SJCRH30 (cell line): ENCODE measurements at places on chromosomes 3 and 15.

DNA sequence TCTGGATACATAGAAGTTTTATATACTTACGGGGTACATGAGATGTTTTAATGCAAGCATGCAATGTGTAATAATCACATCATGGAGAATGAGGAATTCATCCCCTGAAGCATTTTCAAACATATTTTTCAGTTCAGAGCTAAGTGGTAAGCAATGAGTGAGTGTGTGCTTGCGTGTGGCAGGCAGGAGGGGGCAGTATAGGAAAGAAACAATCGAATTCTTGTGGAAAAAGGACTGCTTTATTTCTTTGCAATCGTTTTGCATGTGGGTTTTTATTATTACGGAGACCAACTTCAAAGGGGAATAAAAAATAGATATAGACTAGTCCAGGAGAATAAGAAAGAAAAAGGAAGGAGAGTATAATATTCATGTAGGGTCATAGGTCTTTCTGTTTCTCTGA is 271.6 kb downstream of the CHL1 start:
- H3K36me3 ChIP-seq, result no peaks in the 10 kb centered on the region
- peak; percentile 4 for DNase-seq
- H3K4me1 ChIP-seq, result no peaks in the 10 kb centered on the region
- no peak overlapping the region for H3K27ac ChIP-seq
- H3K4me3 ChIP-seq, result no peak overlapping the region

DNA sequence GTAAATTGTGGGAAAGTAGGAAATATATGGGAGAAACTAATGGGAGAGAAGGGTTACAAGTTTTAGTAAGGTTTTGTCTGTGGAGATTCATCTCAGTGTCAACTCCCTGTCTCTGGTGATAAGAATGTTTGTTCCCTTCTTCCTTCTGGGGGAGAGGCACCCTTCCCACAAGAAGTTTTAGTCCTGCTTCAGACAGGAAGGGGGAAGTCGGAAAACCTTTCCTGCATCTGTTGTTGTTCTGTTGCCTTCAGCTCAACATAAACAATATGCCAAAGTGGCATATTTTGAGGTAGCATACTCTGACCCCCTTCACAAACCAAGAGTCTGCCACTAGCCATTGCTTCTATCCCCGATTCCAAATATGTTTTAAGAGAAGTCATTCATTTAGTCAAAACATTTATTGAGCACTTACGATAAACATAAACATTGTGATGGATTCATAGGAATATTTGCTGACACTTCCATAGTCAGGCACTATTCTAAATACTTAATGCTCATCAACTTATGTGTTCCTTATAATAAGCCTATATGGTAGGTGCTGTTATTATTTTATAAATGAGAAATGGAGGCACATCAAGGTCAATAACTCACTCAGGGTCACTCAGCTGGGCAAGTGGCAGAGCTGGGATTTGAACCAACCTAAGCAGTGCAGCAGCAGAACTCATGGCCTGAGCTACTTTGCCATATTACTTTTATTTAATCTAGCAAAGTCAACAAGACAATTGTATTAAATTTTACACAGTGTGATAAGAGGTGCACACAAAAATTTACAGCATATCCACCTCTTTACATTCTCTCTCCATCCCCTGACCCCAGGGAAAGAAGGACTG is 34.2 kb upstream of the TIMP4 start:
- H3K36me3 ChIP-seq, result no peaks in the 10 kb centered on the region
- H3K4me1 ChIP-seq, result peaks cover 5% of the 10 kb centered on the region
- no peak overlapping the region for H3K27ac ChIP-seq
- H3K4me3 ChIP-seq, result no peak overlapping the region

- H3K4me3 ChIP-seq, result no peak overlapping the region
- no peak for DNase-seq
- no peaks in the 10 kb centered on the region for H3K36me3 ChIP-seq
- H3K4me1 ChIP-seq, result no peaks in the 10 kb centered on the region
- H3K27me3 ChIP-seq, result no peaks in the 10 kb centered on the region
These were observed 703.0 kb downstream of the PLOD2 start for GRCh38 chr3:145457825-145458552.

DNA sequence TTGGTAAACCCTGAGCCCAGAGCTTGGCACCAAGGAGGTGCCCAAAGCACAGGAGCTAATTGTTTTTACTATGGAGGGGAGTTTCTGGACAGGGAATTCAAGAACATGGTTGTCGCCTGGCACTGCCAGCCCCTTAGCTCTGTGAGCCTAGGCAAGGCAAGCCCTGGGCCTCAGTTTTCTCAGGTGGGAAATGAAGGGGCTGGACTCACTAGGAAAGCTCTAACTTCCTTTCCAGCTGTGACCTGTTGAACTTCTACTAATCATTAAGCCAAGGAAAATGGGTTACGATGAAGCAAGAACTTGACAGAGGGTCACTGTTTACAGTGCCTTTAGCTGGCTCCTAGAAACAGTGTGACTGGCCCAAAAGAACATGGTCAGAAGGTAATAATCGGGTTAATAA is 277.2 kb downstream of the SHQ1 start:
- H3K27me3 ChIP-seq, result no peaks in the 10 kb centered on the region
- H3K27ac ChIP-seq, result no peak overlapping the region
- no peak overlapping the region for H3K4me3 ChIP-seq
- peaks cover 15% of the 10 kb centered on the region for H3K4me1 ChIP-seq
- no peaks in the 10 kb centered on the region for H3K36me3 ChIP-seq
- no peak for DNase-seq

DNA sequence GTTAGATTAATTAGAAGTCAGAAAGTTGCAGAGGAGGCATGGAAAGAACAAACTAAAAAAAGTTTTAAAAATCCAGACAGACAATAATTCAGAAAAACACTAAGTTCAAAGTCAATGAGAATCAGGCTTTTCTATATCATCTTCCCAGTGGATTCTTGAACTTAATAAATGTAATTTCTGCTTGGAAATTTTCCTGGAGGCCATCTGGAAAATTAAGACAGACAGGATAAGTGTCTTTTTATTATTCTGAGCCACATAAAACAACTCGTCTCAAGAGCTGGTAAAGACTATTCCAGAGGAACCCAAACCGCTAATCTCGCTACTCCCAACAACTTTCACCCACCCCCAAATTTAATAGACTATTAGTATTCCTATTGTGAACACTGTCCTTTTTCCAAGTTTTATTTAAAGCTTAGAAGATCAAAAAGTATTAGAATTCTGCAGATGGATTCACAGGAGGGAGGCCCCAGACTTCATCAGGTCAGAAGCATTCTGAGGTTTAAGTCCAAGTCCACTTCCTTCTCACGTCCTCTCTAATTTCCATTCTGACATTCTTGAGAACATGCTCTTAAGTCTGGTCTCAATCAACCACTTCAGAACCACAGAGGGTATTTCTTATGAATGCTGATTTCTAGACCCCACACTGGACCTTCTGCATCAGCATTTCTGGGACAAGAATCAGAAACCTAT is 61.3 kb downstream of the ERC2 start:
- DNase-seq, result no peak
- H3K27ac ChIP-seq, result no peak overlapping the region
- no peaks in the 10 kb centered on the region for H3K27me3 ChIP-seq
- no peak overlapping the region for H3K4me3 ChIP-seq
- H3K4me1 ChIP-seq, result no peaks in the 10 kb centered on the region

DNA sequence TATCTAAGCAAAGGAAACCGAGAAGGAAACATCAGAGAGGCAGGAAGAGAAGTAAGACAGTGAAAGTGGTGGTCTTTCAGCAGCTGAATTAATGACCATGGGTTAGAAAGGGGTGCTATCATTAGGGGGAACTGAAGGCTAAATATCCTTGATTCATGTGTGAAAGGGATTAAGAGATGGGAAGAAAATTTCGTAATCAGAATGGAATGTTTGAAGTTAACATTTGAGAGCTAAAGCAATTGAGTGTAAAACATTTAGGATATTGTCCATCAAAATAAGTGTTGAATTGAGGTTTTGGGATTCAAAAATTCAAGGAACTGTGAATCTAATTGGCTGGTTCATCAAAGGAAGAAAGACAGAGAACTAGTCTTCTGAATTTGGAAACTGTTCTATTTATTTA is 4.1 kb upstream of the ECT2 start:
- H3K27ac ChIP-seq, result no peak overlapping the region
- H3K27me3 ChIP-seq, result no peaks in the 10 kb centered on the region
- no peak for DNase-seq
- H3K4me3 ChIP-seq, result no peak overlapping the region
- no peaks in the 10 kb centered on the region for H3K36me3 ChIP-seq

- no peak overlapping the region for H3K4me3 ChIP-seq
- H3K36me3 ChIP-seq, result peaks cover 13% of the 10 kb centered on the region; the same call in 1 of the 2 replicates
- no peak overlapping the region for H3K27ac ChIP-seq
- DNase-seq, result no peak
- no peaks in the 10 kb centered on the region for H3K27me3 ChIP-seq
These were observed 54.4 kb downstream of the WDR76 start for GRCh38 chr15:43881245-43881644.

DNA sequence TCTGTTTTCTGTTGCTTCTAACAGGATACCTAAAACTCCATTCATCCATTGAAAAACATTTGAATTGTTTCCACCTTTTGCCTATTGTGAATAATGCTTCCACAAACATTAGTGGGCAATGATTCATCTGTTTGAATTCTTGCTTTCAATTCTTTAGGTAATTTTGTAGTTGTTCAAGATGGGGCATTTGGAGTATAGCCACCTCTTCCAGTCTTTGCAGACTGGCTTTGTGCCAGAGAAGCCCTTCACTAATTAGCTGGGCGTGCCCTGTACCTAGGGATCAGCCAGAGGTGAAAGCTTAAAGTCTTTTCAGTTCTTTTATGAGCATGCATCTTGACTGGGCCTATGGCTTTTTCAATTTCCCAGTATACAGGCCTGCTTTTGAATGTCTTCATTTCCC is 10.9 kb downstream of the RTP1 start:
- DNase-seq, result no peak
- no peaks in the 10 kb centered on the region for H3K27me3 ChIP-seq
- no peak overlapping the region for H3K27ac ChIP-seq
- no peaks in the 10 kb centered on the region for H3K36me3 ChIP-seq
- no peak overlapping the region for H3K4me3 ChIP-seq
